Left hindlimb (tissue), 1 donor: ENCODE measurements at places on chromosomes 1 and 21.

- no peak for DNase-seq
Measured at GRCh38 chr1:156964441-156964840, 44.0 kb downstream of the LRRC71 start.

DNA sequence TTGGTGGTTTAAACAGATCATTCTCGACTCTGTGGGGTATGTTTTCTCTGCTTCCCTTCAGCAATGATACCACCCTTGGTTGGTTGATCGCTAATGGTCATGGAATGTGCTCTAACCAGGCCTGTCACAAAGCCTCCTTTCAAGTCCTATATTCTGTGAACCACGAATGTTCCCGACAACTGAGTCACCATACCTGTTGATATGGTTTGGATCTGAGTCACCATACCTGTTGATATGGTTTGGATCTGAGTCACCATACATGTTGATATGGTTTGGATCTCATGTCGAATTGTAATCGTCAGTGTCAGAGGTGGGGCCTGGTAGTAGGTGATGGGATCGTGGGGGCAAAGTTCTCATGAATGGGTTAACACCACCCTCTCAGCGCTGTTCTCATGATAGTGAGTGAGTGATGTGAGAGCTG lies 10.2 kb upstream of the CAMK2N1 start:
- no peak for DNase-seq

- no peak for DNase-seq
Measured at GRCh38 chr1:106747232-106747631, 309.2 kb upstream of the PRMT6 start.

DNA sequence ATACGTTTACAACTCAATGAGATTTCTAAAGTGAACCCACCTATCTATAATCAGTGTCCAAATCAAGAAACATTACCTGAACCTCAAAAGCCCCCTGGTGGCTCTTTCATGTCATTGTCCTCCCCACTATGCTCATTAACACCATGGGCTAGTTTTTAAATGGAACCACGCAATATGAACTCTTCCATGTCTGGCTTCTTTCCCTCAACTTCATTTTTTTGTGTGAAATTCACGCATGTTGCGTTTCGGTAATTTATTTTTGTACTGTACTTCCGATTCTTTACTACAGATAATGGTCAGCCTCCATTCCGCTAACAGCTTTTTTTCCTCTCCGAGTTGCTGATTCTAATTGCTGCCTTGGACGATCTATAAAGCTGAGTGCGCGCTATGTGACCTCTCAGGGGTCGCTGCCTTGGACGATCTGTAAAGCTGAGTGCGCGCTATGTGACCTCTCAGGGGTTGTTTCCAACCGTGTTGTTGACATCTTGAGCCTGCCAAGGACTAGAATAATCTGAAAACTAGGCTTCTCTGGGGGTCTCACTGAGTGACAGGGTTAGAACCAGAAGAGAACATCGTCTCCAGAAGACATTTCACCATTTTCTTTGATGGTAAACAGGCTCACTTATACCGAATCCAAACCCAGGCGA lies 1.1 kb upstream of the CACYBP start:
- DNase-seq: no peak

DNA sequence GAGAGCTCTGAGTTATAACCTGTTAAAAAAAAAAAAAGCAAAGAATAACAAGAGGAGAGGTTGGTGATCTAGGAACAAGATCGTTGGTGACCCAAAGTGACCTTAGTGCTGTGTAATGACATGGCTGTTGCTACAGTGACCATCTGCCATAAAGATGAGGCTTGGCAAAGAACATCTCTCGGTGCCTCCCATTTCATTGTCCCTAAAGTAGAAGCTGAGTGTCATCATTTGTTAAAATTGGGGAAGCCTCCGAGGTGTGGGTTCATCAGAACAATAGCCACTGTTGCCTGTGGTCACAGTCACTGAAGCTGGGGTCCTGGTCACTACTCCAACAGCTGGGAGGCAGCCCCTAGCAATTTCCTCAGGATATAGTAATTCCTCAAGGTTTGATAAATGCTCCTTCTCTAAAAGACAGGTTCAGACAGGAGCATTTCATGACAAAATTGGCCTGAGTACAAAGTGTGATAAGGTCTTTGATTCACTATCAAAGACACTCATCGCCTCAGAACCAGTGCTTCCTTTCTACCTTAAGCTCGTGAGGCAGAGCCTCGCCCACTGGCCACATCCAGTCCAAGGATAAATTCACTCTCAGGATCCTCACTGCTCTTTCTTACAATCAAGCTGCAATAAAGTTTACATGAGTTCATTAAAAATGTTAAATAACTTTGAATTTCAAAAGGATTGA lies 81.9 kb upstream of the RGS2 start:
- no peak for DNase-seq

DNA sequence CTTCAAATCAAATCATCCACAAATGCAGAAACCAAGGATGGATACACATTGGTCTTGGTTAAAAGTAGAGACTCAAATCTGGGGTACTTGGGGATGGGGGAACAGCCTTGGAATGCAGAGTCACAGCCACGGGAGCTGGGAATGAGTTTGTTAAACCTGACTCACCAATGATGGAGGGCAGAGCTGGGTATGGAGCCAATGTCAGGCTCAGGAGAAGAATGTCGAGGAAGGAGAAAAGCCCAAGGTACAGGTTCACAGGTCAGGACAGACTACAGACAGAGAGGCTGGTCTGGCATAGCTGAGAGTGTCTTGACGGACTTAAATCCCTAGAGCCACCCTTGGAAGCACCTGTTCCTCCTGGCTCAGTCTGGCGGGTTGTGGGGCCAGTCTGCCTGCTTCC lies 237.6 kb downstream of the NTNG1 start:
- DNase-seq: no peak

DNA sequence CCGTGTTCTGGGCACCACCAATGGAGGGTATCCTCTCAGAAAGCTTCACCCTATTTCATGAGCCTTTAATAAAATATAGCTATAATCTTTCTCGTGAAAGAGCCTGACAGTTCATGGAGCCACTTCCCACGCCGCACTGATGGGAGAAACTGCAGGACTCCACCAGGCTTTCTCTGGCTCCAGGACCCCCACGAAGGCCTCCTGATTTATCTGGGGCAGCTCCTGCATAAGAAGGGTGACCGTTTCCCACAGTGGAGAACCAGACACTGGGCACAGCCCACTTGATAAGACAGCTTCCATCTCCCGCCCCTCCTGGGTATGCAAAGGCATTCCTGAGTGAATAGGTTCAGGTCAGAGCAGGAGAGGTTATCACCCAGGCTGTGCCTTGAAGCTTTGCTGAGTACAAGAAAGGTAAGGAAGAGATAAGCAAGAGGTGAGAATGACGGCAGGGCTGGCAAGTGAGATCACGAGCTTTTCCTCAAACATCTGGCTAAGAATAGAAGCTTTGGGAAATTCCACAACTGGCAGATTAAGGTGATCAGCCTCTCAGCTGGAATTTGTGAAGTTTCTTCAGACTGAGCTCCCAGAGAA lies 499.8 kb downstream of the KIF26B start:
- no peak for DNase-seq
